ENCODE measurements at places on chromosomes 5 and 9. TPM values are rescaled to one million over a fixed set of nuclear protein-coding genes. Genes with fewer than 3 reads are reported as not detected.

DNA sequence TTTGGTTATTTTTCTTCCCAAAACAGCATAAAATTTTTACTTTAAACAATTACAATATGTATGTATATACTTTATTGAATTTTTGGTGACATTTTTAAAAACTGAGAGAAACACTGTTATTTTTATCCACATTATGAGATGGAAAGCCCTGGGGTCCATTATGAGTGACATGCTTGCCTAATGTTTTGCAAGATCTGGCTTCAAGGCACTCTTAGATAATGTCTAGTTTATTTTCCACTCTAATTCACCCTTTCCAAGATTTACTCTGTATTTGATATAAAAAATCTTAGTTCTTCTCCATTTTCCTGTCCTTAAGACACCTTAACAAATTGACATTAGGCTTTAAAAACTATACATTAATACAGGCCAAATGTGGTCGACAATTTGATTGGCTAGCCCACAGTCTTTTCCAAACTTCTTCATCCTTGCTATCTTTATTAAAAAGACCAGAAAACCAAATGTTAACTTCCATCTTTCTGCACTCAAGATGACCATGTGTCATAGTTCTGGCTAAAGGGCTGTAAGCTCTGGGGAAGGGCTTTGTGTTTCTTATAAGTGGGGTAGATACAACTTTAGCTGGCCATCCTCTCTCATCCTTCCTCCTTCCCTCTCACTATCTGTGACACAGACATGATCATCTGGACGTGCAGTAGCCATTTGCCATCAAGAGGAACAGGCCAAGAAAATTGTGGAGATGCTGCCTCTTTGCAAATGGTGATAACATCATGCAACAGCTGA, 561.1 kb downstream of the PDE4D start:
- H3K4me3 ChIP-seq: no peak overlapping the region
- peaks cover 6% of the 10 kb centered on the region for H3K4me1 ChIP-seq
- H3K27me3 ChIP-seq: peaks cover 9% of the 10 kb centered on the region
- no peak for DNase-seq
- H3K36me3 ChIP-seq: no peaks in the 10 kb centered on the region

DNA sequence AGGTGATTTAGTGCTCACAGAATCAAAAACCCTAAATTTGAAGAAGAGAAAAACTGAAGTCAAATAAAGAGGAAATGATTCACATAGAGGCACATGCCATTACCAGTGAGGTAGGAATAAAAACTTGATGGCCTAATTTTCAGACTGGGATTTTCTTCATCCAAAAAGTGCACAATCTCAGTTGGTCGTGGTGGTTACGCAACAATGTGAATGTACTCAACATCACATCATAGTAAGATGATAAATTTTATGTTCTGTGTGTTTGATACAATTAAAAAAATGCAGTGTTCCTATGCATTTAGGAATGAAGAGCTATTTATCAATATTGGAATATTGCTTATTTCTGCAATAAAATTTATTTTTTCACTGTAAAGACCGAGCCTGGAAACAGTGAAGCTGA, 60.7 kb downstream of the SV2C start:
- H3K27ac ChIP-seq: no peak overlapping the region
- no peak overlapping the region for H3K4me3 ChIP-seq
- DNase-seq: no peak

DNA sequence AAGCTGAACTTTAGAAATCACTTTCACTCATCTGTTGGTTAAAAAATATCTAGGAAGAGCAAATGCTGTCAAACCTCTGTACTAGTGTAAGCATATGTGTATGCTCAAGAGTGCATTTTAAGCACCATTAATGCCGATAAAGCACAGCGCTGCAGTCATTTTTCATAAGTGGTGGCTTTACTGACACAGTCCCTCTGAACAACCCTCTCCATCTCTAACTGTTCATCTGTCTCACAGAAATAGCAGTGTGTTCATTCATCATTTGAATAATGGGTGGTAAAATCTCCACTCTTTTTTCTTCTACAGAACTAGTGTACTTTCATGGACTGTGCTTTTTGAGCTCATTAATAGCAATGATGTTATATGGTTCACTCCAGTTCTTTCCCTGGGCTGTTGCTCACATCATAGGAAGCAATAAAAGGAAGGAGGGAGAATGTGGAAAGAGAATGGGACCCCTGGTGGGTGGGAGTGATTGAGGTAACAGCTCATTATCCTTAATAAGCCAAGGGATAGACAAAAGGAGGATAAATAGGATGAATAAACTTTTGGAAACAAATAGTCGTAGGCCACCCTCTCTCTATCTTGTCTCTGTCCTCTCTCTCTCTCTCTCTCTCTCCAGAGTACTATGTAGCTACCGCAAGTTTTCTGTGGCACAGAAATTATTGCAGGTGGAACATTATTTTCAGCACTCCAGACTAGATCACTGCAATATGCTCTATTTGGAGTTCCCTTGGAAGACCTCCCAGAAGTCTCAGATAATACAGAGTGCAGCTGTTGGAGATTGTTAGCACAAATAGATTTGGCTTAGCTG, 117.9 kb upstream of the PRDM9 start:
- H3K4me3 ChIP-seq: no peak overlapping the region
- peaks cover 2% of the 10 kb centered on the region for H3K36me3 ChIP-seq
- no peaks in the 10 kb centered on the region for H3K4me1 ChIP-seq
- no peak for DNase-seq
- H3K27ac ChIP-seq: no peak overlapping the region

DNA sequence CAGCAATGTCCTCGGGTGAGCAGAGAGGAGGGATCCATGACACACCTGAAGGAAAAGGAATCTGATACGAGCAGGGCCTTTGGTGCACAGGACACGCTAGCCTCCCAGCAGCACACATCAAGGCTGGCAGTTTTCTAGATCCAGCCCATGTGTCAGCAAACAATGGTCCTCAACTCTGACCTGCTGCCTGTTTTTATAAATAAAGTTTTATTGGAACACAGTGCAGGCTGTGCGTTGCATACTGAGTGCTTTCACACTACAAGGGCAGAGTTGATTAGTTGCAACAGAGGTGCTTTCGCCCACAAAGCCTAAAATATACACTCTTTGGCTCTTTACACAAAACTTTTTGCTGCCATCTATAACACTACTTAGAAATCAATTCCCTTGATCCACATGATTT, 147.1 kb downstream of the MYO10 start:
- no peaks in the 10 kb centered on the region for H3K27me3 ChIP-seq
- H3K4me3 ChIP-seq: no peak overlapping the region
- no peak overlapping the region for H3K27ac ChIP-seq
- DNase-seq: no peak
- H3K36me3 ChIP-seq: no peaks in the 10 kb centered on the region

DNA sequence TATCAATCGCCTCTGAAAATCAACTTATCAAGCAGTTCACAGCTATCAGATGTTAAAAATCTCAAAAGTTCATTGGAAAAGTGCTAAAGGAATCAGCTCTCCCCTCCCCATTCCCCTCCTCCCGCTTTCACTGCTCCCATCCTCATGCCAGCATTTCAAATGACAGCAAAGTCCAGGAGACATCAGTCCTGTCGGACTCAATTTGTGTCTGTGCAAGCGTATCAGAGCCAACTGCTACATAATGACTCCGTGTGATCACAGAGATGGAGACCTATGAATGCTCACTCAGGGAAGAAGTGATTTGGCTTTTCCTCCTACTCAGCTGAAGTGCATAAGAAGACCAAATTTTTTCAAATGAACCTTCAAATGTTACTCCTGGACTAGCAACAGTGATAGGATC, 937.2 kb upstream of the DMAC1 start:
- no peaks in the 10 kb centered on the region for H3K27me3 ChIP-seq
- no peak overlapping the region for H3K4me3 ChIP-seq
- no peak overlapping the region for H3K27ac ChIP-seq
- H3K36me3 ChIP-seq: no peaks in the 10 kb centered on the region

GRCh38 chr5:158152136-158152535, 293.2 kb upstream of the CLINT1 start:
- H3K4me3 ChIP-seq: no peak overlapping the region
- no peak overlapping the region for H3K27ac ChIP-seq
- peaks cover 7% of the 10 kb centered on the region for H3K27me3 ChIP-seq
- H3K36me3 ChIP-seq: no peaks in the 10 kb centered on the region
- DNase-seq: no peak

GRCh38 chr9:79015951-79016350, 555.8 kb upstream of the TLE4 start:
- no peaks in the 10 kb centered on the region for H3K4me1 ChIP-seq
- no peak overlapping the region for H3K4me3 ChIP-seq
- no peak overlapping the region for H3K27ac ChIP-seq
- no peaks in the 10 kb centered on the region for H3K27me3 ChIP-seq
- no peaks in the 10 kb centered on the region for H3K36me3 ChIP-seq

- H3K4me1 ChIP-seq: no peaks in the 10 kb centered on the region
- no peak for DNase-seq
- H3K27me3 ChIP-seq: no peaks in the 10 kb centered on the region
- no peaks in the 10 kb centered on the region for H3K36me3 ChIP-seq
Observed at GRCh38 chr5:8295141-8295540, 426.2 kb downstream of the MTRR start.

- H3K4me1 ChIP-seq: no peaks in the 10 kb centered on the region
- no peaks in the 10 kb centered on the region for H3K36me3 ChIP-seq
Observed at GRCh38 chr5:124238350-124238749, 508.1 kb downstream of the ZNF608 start.

DNA sequence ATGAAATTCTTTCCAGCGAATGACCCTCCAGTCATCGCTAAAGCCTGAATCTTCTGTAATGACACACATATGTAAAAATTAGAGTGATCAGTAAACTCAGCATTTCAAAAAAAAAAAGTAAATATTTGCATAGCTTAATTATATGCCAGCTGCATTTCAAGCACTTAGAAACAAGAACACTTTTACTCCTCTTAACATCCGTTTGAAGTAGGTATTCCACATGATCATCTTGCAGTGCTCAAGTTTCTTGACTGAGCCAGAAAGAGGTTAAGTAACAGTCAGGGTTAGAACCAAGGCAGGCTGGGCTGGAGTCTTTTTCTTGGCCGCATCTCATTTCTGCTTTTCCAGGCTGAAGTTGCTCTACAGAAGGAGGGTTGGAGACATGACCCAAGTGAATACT, 27.6 kb downstream of the EGFLAM start:
- H3K27me3 ChIP-seq: no peaks in the 10 kb centered on the region
- no peak overlapping the region for H3K27ac ChIP-seq
- no peaks in the 10 kb centered on the region for H3K36me3 ChIP-seq
- no peak overlapping the region for H3K4me3 ChIP-seq

DNA sequence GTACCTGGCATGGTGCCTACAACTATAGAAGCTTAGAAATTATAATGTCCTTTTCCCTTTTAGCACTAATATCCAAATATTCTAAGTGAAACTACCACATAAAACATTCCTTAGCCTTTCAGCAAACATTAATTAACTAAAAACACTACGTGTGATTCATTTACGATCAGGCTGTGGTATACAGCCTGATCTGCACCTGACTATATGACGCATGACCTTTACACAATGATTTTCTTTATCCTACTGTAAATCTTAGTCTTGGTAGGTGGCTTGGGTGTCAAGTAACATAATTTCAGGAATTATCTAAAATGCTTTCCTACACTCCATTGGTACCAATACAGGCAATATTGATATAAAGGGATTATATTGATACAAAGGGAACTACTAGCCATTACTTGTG, 686.7 kb downstream of the DTWD2 start:
- no peak for DNase-seq
- no peaks in the 10 kb centered on the region for H3K27me3 ChIP-seq
- peaks cover 4% of the 10 kb centered on the region for H3K36me3 ChIP-seq
- no peak overlapping the region for H3K27ac ChIP-seq
- no peak overlapping the region for H3K4me3 ChIP-seq
- H3K4me1 ChIP-seq: no peaks in the 10 kb centered on the region

GRCh38 chr5:140556438-140556837, 835 bp downstream of the SRA1 start:
- peak; percentile 48 for DNase-seq
- peak overlapping the region; percentile 83 for H3K4me3 ChIP-seq
- H3K36me3 ChIP-seq: peaks cover 4% of the 10 kb centered on the region

- H3K4me1 ChIP-seq: peaks cover 11% of the 10 kb centered on the region
- peaks cover 2% of the 10 kb centered on the region for H3K27me3 ChIP-seq
- H3K36me3 ChIP-seq: peaks cover 40% of the 10 kb centered on the region
- DNase-seq: no peak
Observed at GRCh38 chr9:92312887-92313623, 12.1 kb downstream of the NOL8 start.

GRCh38 chr5:150538007-150538917, 30.3 kb downstream of the NDST1 start:
- DNase-seq: no peak
- no peaks in the 10 kb centered on the region for H3K36me3 ChIP-seq
- H3K27me3 ChIP-seq: no peaks in the 10 kb centered on the region
- no peak overlapping the region for H3K27ac ChIP-seq
- no peak overlapping the region for H3K4me3 ChIP-seq

DNA sequence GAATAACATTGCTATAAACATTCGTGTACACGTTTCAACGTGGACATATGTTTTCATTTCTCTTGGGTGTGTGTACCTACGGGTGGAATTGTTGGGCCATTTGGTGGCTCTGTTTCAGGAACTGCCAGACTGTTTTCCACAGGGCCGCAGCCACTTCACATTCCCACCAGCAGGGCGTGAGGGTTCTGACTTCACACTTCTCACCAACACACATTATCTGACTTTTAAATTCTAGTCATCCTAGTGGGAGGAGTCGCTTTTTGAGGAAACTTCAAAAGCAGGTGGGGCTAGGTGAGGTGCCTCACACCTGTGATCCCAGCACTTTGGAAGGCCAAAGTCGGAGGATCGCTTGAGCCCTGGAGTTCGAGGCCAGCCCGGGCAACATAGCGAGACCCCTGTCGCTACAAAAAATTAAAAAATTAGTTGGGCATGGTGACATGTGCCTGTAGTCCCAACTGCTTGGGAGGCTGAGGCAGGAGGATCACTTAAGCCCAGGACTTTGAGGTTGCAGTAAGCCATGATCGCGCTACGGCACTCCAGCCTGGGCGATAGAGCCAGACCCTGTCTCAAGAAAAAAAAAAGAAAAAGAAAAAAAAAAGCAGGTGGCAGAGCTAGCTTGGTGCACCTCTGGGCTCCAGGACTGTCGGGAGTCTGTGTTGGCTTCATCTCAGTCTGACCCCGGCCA, 28.5 kb downstream of the TSPAN17 start:
- no peak overlapping the region for H3K27ac ChIP-seq
- H3K36me3 ChIP-seq: no peaks in the 10 kb centered on the region
- H3K4me3 ChIP-seq: no peak overlapping the region
- H3K4me1 ChIP-seq: peaks cover 11% of the 10 kb centered on the region
- DNase-seq: no peak
- peaks cover 14% of the 10 kb centered on the region for H3K27me3 ChIP-seq

GRCh38 chr9:130243015-130243881, 22.3 kb upstream of the HMCN2 start:
- no peak overlapping the region for H3K27ac ChIP-seq
- H3K4me3 ChIP-seq: peak overlapping the region; percentile 67
- no peaks in the 10 kb centered on the region for H3K27me3 ChIP-seq
- DNase-seq: peak; percentile 75

Gene CACNA1B
- polyA plus RNA-seq: not detected

Gene NOXA1
- 1.4 TPM for polyA plus RNA-seq

Gene KIF2A
- polyA plus RNA-seq: 103 TPM

Gene GALNT12
- 4.2 TPM for polyA plus RNA-seq

Gene ANKRD18B
- not detected for polyA plus RNA-seq

Gene FBXW2
- 60.4 TPM for polyA plus RNA-seq
